ENCODE measurements at places on chromosomes 3 and 15.

DNA sequence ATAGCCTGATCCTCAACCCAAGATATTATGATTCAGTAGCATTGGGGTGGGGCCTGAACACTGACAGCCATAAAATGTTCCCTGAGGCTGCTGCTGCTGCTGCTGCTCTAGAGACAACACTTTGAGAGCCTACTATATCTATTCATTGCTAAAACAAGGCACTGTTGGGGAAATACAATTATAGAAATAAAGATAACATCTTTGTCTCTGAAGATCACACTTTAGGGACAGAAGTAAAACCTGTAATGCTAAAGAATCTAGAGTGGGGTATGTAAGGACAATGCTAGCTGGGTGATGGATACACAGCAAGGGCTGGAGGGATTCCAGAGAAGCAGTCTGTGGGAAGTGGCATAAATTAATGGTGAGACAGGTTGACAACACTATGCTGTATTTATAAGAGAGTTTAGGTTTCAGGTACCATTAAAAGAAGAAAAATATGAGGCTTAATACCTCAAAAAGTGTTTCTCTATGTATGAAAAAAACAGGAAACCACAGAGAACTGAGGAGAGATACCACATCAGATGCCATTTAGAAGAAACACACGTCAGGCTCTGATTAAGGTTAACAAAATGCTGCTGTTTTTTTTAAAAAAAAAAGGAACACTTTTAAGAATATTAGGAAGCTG is 115.9 kb downstream of the CBLB start:
- DNase-seq = peak; percentile 7

GRCh38 chr3:76432396-76432795 is 607.5 kb upstream of the ROBO2 start:
- no peak for DNase-seq

GRCh38 chr3:9400616-9401015 is 3.2 kb downstream of the SETD5 start:
- no peak for DNase-seq

DNA sequence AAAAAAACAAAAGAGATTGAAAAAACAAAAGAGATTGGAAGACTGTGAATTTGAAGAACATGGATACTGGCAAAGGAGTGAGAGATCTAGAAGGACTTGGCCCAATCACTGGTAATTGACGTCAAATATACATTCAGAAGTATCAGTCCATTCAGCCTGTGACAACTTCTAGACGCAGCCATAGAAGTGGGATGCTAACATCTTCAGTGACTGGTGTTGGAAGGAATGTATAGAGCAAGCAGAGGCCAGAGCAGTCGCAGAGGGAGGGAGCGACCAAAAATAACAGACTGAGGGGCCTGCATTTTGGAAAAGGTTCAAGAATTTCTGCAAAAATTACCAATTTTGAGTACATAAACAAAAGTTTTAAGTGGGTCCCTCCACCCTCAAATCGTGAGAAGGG is 473.3 kb downstream of the CADM2 start:
- no peak for DNase-seq

GRCh38 chr3:184320104-184320445 is 5.7 kb downstream of the EIF4G1 start:
- peak; percentile 97 for DNase-seq

- no peak for DNase-seq
These were observed 199.8 kb upstream of the NR2F2 start for GRCh38 chr15:96130734-96131133.

DNA sequence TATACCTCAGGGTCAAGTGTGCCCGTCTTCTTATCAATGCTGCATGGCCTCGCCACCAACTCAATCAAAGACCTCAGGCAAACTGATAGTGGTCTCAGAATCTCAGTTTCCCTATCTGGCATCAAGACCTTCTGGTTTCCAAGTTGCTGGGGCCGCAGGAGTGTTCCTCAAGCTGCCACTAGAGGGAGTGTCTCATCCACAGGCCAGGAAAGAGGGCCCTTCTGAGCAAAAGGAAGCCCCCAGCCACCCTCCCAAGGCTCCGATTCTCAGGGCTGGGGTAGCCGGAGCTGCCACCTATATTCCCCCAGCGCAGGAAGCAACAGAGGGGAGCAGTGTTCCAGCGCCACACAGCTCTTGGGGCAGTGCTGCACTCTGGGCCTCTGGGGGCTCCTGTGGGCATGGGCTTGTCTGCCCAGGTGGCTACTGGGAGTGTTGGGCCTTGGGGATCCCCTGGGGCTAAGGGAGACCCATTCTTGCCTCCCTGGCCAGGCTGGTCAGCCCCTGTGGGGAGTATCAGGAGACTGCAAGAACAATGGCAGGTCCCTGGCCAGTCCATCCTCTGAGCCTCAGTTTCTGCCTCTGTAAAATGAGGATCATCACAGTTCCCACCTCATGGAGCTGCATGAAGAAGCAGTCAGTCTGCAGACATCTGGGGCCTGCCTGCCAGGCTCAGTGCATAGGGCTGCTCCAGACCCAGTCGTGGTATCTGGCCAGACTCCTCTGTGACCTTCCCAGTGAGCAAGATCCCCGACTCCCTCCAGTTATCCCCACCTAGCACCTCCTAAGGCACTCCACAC is 23.4 kb upstream of the SEC13 start:
- peak; percentile 79 for DNase-seq

DNA sequence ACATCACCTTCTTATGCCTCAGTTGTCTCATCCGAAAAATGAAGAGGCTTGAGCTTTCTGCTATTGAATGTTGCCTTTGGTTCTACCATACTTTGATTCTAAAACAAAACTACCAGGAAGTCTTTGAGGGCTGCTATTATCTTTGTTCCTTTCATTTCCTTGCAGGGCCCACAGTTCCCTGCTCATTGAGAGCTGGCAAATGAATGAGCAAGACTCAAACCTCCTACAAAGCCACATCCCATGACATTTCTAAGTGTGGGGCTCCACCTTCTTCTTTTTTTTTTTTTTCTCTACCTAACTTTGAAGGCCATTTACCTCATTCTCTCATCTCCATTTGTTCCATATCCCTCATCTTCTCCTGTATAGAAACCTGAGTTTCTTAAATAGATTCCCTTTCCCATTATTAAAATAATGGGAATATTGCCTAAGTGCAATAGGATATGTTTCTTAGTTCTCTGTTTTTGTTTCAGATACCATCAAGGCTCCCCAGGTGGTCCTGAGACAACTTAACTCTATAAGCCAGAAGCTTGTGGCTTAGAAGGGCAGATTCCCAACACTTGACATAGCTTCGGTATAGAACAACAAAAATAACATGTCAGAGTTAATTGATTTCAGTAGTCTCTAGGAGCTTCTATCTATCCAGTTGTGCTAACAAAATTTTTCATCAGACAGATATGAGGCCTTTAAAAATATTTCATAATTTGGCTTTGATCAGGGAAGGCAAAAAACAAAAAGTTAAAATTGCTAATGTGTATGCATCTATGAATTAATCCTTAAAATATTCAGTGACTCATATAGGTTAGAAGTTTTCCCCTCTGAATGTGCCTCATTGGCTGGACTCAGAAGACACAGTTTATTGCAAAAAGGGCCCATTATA is 951.6 kb downstream of the TUSC7 start:
- peak; percentile 26 for DNase-seq

GRCh38 chr3:126279853-126280252 is 77.4 kb downstream of the KLF15 start:
- DNase-seq = no peak

- no peak for DNase-seq
These were observed 196.6 kb upstream of the GOLIM4 start for GRCh38 chr3:168292296-168292695.

GRCh38 chr3:101902041-101902440 is 52.7 kb downstream of the NFKBIZ start:
- peak; percentile 47 for DNase-seq

GRCh38 chr15:98120561-98120960 is 160.1 kb downstream of the ARRDC4 start:
- peak; percentile 19 for DNase-seq

DNA sequence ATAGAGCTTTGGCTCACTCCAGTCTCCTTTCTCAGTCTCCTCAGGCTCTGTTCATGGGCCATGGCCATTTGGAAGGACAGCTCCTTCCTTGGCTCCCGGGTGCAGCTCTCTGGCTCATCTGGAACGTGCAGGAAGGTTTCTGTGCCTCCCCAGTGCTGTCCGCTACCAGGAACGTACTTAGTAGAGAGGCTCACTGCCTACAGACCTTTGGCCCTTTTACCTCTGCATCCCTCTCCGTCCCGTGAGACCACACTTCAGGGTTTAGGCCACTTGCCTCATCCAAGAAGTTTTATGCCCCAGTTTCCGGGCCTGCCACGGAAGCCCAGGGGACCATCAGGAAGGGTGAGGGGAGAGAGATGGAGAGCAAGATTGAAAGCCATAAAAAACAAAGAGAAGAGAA is 20.9 kb downstream of the GRK7 start:
- no peak for DNase-seq

GRCh38 chr3:140091143-140091542 is 156.2 kb downstream of the CLSTN2 start:
- no peak for DNase-seq

DNA sequence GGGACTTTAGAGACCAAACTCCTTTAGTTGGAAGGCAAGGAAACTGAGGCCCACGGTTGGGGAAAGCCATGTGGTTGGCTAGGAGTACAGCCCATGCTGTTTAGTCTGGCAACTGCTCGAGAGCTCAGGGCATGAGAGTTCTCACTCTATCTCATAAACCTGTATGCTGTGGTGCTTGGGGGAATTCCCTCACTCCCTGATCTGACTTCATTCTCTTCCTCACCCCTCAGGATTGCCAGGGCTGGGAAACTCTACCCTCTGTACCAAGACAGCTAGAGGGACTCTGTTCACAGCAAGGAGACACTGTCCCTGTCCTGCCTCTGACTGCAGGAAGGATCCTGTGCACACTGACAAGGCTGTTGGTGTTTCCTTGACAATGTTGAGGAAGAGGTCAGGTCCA is 230.2 kb downstream of the ZNF621 start:
- DNase-seq = no peak

- no peak for DNase-seq
These were observed 44.8 kb downstream of the CCR4 start for GRCh38 chr3:32996048-32996754.

GRCh38 chr3:158808697-158809096 is 6.8 kb downstream of the MFSD1 start:
- DNase-seq = peak; percentile 25

GRCh38 chr15:87826119-87826747 is 430.3 kb downstream of the NTRK3 start:
- DNase-seq = no peak

- DNase-seq = no peak
These were observed 335.2 kb upstream of the MCTP2 start for GRCh38 chr15:93895976-93896770.

DNA sequence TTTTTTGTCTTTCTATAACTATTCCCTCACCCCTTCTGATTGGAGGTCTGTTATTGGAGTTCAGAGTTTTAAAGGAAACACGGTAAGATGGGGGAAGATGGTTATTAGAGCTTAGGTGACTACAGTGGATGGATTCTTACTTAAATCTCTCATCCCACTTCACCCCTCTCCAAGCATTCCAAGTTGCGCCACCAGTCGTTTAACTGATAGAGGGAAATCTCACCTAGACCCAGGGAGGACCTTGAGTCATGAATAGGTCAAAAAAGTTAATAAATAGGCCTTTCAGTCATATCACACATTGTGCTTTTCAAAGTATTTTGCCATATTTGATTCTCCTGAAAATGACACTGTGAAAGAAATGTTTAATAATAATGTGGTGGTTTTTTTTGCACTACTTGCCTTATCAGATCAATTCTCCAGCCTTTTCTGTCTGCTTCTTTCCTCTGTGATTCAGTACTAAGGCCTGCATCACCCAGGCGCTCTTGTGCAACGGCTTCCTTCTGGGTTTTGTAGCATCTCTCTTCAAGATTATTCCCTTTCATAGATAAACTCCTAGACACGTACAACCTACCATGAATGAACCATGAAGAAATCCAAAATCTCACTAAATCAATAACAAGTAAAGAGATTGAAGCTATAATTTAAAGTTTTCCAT is 100.4 kb upstream of the TGFBR2 start:
- no peak for DNase-seq

DNA sequence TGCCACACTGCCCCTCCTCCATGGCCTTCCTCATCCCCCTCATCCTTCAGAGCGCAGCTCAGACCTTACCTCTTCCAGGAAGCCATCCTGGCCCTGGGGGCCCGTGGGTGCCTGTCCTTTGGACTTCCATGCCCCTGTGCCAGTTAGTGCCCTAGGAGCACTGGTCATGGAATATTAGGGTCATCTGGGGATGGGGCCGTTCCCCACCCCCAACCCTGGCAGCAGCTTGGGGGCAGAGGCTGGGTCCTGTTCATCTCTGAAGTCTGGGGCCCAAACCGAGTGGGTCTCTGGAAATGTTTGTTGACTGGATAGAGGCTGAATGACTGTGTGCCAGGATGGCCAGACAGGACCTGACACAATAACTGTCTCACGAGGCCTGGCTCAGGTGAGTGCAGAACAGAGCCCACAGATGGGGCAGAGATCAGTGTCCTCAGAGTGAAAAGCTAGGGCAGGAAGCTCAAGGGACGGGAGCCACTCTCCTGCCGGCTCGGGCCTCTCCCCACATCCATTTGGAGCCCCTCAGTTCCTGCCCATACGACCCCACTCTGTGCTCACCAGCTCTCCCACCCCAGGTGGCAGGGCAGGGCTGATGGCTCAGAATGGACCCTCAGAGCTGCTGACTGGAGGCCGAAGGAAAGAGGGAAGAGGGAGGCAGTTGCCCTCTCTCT is 62.5 kb downstream of the TLE3 start:
- DNase-seq = no peak

DNA sequence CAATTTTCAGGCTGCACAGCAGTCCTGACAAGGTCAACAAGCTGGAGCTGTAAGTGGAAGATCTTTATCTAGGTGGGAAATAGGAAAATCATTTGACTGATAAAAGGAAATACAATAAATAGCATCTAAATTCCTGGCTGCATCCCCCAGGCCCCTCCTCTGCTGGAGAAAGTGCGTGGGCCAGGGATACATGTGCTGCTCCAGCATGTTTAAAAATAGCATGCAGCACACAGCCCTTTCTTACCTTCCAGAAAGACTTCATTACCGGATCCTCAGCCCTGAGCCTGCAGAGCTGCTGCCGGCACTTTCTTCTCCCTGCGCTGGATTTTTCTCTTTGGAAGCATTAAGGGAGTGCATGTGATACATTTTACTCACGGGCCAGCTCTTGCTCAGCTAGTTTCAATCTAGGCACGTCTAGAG is 77.3 kb downstream of the HMG20A start:
- DNase-seq = peak; percentile 43

DNA sequence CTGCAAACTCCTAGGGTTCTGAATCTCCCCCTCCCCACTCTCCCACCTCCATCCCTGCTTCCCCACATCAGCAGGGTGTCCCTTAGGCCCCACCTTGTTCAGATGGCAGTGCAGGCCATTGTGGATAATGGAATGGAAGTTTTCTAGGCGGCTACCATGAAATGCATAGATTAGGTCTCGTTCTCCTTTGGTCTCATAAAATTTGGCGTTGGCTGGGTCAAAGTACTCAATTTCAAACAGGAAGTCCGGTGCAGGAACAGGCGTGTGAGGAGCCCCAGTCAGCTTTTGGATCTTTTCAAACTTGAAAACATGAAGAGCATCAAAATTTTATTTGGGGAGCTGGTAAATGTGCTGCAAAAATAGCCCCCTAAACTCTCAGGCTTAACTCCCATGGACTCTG is 20.2 kb downstream of the PARP16 start:
- no peak for DNase-seq
